ENCODE measurements at places on chromosomes 2 and 18.

DNA sequence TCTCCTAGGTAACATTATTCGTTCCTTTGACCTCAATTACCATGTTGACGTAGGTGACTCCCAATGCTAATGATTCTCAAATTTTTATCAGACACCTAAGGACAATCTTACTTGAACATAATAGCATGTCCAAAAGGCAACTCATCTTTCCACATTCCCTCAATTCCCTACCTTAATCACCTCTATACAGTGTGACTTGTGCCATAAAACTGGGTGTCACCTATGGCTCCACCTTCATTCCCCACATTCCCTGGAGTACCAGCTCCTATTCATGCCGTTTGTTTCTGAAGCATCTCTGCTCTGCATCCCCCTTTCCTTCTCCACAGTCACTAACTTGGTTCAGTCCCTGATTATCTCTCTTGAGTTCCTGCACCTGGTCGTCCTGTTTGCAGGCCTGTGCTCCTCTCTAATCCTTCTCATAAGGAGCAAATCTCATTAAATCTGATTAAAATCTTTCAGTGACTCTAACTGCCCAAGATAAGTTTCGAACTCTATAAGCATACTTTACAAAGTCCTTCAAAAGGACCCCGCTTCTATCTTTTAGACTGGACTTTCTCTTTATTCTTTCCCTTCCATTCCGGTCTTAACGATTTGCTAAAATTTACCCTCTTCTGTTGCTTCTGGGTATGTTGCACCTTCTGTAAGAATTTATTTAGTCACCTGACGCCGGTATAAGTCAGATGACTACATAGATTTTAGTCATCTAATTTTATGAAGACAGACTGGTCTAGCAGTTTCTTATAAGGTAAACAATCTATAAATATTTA is 128.7 kb downstream of the OSBPL1A start:
- DNase-seq = no peak

GRCh38 chr2:235668782-235669181 is 174.9 kb downstream of the AGAP1 start:
- no peak for DNase-seq

- no peak for DNase-seq
Observed at GRCh38 chr2:209771474-209772289, at the start of gene UNC80. UNC80 (plus strand) TSS chr2:209771832; CDS start chr2:209772073, 241 bp downstream.

GRCh38 chr2:235534678-235535422 is 41.0 kb downstream of the AGAP1 start:
- no peak for DNase-seq

DNA sequence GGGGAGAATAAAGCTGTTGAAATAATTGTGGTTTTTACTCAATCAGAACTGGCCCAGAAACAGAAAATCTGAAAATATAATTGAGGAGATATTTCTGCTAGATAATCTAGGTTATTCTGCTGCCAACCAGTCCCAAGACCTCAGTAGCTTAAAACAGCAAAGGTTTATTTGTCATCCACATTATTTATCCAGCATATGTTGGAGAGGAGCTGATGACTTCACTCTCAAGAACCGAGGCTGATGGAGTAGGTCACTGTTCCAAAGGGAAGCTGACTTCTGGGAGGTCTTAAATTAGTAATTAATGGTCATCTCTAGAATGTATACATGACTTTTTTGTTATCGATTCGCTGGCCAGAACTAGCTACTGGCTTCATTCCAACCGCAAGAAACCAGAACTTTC is 124.8 kb upstream of the CTNNA2 start:
- no peak for DNase-seq

- DNase-seq = no peak
Observed at GRCh38 chr2:8259106-8259840, 422.6 kb upstream of the ID2 start.

DNA sequence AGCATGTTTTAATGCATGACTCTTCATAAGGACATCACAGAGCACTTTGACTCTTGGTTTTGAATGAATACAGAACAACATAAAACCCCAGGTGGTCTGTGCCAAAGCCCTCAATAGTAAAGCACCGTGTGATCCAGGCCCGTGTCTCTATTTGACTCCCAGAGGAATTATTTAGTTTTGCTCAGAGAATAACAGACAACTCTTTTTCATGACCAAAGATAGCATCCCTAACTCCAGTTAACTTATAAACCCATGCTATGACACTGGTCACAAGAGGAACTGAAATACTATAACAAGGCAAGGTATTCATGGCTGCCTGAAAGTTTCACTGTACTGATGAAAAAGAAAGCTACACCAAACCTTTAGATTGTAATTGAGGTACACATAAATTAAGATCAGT is 128.4 kb downstream of the IKZF2 start:
- DNase-seq = no peak

Data from stimulated activated CD4-positive, alpha-beta T cell treated with anti-CD3 and anti-CD28 coated beads, Interleukin-15, amount 100 ng/mL, for 1 hour (primary cell).